ENCODE measurements at places on chromosomes 3 and 15.

GRCh38 chr3:55893045-55893664 lies 406.0 kb upstream of the WNT5A start:
- no peak for DNase-seq

DNA sequence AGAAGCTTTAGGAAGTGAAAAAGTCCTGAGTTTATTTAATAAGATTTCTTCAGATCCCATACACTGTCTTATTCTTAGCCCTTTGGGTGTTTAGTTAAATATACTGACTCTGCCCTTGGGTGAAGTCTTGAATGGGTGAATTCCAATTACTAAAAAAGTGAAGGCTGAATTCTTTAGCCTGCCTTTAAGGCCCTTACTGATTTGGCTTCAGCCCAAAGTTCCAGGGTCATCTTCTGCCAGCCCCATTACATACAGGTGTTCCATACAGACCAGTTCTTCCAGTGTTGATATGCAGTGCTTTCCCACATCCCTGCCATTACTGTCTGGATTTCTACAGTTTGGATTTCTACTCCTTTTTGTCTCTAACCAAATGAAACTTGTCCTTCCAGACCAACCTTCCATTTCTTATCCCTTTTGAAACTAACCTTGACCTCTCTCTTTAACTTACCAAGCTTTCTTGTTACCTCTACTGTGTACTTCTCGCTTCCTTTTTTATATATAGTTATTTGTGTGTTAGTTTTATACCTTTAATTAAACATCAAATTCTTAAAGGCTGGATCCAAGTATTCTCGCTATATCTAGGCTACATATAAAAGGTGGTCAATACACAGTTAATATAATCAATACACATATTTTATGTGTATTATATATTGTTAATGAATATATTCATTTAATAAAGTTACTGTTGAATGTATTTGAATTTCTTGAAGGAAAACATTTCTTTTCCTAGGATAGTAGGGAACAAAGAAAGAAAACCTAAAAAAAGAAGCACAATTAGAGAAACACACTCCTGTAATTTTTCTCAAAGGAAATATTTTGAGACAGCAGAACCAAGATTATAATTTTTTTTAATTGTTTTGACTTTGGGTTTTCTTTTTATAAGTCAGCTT lies 15.0 kb downstream of the MBNL1 start:
- no peak for DNase-seq

DNA sequence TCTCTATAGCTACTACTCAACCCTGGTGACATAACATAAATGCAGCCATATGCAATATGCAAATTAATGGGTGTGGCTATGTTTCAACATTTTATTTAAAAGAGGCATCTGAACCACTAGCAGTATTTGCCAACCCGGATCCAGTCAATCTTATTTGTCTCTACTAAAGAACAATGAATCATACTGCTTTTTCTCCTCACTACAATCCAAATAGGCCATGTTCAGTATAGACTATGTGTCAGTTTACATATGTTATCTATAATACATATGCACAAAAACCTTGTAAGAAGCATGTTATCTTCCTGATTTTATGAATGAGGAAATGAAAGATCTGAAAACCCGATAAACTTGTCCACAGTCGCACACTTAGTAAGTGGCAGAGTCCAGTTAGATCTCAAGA lies 125.7 kb downstream of the STAG1 start:
- no peak for DNase-seq

DNA sequence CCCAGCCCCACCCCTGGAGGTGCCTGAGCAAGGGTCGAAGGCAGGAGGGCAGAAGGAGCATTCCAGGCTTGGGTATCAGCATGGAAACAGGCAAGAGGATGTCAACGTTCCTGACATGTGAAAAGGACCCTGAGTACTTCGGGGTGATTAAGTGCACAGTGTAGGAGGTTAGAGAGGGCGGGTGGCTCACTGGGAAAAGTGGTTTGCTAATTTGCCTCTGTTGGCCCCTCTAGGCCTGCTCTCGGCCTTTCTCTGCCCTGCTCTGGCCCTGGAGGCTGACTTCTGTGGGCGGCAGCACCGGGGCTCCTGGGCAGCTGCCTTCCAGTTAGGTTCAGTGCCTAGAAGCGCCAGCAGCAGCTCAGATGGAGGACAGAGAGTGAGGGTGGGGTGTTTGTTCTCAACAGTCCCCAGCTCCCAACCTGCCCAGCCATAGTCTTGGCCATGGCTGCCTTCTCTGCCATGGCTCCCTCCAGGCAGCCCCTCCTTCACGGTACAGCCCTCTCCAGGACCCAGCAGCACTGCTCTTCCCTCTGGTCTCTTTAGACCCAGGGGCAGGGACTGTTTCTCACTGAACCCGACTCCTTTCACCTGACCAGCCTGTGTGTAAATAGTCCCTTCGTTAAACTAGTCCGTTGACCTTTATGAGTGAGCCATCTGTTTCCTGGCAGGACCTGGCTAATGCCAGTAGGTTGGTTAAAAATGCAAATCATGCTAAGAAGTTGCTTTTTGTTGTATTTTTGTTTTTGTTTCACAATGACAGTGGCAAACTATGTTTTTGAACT lies 107.1 kb upstream of the TPM1 start:
- DNase-seq = no peak

DNA sequence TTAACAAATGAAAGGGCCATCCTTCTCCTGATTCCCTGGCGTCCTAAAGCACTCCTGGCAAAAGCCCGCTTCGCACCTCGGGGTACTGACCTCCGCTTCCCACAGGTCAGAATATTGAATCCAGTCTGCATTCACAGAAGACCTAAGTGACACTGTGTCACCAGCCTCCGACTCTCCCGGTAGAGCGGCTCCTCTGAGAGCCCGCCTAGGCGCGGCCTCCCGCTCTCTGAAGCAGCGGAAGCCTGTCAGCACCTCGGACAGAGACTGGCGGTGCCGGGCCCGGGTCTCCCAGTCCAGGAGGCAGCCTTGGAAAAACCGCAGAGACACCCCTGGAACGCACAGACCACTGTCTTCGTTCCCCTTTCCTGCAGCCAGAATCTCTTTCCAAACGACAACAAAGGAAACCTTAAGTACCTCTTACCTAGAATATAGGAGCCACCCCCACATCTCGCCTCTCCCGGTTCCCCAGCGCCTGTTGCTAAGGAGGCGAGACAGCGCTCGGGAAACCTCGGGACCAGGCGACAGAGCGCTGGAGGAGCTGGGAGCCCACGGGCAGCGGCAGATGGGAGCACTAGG lies 1.2 kb downstream of the GABRB3 start:
- DNase-seq = no peak

GRCh38 chr15:75966073-75966472 lies 46.2 kb downstream of the NRG4 start:
- no peak for DNase-seq

GRCh38 chr15:91950631-91951329 lies 97.3 kb downstream of the SLCO3A1 start:
- DNase-seq = no peak

DNA sequence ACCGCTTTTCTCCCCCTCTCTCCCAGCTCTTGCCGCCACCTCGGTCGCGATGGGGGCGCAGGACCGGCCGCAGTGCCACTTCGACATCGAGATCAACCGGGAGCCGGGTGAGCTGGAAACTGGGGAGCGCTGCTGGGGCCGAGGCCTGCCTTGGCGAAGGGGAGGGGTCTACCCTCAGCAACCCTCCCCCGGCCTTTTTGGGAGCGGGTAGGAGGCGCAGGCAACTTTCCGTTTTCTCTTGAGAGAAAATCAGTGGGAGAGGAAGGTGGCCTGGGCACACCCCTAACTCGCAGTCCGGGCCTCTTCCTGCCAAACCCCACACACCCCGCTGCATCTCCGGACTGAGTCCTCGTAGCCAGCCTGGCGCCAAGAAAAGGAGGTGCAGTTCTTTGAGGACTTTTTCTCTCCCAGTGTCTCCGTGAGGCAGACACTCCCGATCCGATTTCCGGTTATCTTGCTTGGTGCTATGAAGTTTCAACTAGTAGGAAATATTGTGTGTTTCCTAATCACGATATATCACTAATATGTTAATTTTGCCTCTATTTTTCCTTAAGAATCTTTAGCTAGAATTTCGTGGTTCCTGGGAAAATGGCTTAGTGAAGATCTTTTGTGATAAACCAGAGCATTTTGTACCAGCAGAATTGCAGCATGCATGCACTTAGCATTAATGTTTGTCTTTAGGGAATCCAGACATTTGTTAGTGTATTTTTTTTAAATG lies 631 bp downstream of the NKTR start:
- peak; percentile 27 for DNase-seq
